ENCODE measurements at places on chromosomes 11 and 22.
A peak's percentile ranks its signal among the peaks of the same experiment; 100 is the strongest.

- DNase-seq, result no peak
These were observed 70.4 kb downstream of the FBXO7 start for GRCh38 chr22:32544953-32545558.

DNA sequence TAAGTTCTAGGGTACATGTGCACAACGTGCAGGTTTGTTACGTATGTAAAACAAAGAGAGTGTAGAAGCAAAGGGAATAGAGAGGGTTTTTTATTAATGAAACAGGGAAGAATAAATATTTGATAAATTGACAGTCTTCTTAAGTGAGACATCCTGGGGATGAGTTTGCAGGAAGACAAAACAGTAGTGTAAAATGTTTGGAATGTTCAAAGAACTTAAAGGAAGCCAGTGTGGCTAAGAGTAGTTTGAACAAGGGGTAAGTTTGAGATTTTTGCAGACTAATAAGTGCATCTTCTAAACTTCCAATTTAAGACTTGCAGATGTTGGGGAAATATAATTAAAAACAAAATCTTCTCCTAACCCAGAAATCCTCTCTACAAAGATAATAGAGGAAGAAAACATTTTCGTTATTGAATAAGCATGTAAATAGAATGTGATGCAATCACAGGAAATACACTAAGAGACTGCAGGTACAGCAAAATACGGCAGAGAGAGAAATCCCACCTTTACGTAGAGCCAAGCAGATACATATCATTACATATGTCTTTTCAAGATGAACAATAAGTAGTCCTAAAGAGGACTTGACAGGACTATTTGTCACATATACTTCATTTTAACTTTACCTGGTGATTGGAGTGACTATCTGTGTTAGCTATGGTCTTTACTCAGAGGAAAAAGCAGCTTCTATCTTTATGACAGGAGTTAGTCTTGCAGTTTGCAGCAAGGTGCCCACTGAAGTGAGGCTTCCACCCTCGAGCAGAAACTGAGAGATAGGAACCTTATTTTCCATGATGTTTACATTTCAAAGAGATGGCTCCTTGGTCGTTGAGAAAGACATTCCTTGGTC, 402.1 kb downstream of the CNTN5 start:
- no peak for DNase-seq

- no peak for DNase-seq
These were observed 1526.3 kb downstream of the BRD1 start for GRCh38 chr22:48301421-48301820.

GRCh38 chr11:48005136-48005535, 24.8 kb downstream of the PTPRJ start:
- no peak for DNase-seq

DNA sequence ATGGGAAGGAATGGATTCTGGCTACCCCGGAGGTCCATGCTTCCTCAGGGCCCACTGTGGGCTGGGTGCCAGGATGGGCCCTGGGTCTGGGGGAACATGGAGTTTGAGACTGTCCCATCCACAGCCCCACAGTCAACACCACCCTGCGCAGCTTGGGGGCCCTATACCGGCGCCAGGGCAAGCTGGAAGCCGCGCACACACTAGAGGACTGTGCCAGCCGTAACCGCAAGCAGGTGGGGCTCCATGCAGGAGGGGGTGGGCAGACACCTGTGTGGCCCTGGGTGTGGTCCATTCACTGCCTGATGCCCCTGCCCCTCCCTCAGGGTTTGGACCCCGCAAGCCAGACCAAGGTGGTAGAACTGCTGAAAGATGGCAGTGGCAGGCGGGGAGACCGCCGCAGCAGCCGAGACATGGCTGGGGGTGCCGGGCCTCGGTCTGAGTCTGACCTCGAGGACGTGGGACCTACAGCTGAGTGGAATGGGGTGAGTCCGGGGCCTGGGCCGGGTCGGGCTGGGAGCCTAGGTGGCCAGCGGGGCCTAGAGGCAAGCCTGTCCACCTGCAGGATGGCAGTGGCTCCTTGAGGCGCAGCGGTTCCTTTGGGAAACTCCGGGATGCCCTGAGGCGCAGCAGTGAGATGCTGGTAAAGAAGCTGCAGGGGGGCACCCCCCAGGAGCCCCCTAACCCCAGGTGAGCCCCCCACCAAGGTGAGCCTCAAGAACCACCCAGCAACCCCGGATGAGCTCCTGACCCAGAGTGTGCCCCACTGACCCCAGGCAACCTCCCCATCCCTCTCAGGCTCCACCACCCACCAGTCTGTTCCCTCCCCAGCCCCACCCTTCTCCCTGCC, 2.7 kb upstream of the RAB1B start:
- no peak for DNase-seq

GRCh38 chr11:64355078-64355940, 3.7 kb upstream of the RPS6KA4 start:
- peak; percentile 81 for DNase-seq

DNA sequence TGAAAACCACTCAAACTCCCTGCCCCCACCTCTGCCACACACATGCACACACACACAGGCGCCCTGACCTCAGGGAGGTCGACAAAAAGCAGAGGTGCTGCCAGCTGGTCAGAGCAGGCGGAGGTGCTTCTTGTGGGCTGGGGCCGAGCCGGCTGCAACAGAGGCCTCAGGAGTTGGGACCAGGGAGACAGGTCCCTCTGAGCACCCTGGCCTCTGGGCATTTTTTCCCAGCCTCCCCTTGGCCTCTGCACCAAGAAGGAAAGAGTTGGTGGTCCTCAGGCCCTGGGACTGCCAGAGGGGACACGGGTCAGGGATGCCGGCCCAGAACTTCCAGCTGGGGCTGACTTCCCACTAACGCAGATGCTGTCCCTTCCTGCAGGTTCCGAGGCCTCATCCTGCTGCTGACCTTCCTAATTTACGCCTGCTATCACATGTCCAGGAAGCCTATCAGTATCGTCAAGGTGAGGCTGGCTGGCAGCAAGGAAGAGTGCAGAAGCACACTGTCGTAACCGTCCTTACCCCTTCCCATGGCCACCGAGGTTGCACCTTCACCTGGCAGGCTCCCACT, 13.4 kb downstream of the SLC37A2 start:
- DNase-seq, result no peak

GRCh38 chr11:68947151-68947550, 33.6 kb downstream of the MRGPRD start:
- DNase-seq, result no peak

DNA sequence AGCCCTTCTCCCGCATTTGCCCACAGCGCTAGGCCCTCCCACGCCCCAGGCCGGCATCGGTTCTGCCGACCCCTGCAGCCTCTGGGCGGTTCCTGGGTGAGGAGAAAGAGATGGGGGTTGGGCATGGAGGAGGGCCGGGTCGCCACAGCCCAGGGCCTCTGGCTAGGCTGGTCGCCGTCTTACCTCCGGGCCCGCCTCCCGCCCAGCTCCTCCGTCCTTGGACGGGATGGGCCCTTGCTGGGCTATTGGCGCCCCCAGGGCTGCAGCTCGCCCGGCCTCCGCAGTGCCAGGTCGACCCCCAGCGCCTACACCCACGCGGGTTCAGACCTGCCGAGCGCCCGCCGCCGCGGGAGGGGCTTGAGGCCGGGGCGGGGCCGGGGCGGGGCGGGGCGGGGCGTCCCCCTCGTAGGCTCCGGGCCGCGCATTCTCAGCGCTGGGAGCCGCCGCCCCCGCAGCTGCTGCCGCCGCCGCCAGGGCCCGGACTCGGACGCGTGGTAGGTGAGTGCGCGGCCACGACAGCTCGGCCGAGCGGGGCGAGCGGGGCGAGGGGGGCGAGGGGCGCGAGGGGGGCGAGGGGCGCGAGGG, at the start of gene CD151:
Gene CD151, plus strand, starts transcription at position 424 of the 585 bp plus-strand sequence. CDS start 3,118 bp downstream, outside the sequence.
- peak; percentile 80 for DNase-seq

- no peak for DNase-seq
These were observed 75.2 kb downstream of the TEAD1 start for GRCh38 chr11:12749442-12749841.

GRCh38 chr11:59097113-59097708, 9.8 kb upstream of the FAM111B start:
- peak; percentile 69 for DNase-seq

DNA sequence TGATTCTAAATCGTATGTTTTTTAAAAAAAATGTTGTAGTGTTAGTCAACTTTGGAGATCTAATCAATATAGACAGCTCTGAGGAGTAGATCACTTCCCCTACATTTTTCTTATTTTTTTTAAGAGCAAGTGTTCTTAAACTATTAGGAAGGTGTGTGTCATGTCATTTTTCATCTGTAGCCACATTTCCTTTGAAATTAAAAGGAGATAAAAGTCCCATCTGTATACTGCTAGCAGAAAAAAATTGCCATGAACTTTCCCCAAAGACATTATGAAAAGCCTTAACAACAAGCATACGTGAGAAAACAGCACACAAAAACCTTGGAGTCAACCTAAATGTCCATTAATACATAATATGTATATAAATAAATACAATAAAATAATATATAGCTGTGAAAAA, 286.6 kb downstream of the ETS1 start:
- DNase-seq, result no peak

- DNase-seq, result no peak
These were observed 16.5 kb upstream of the MEN1 start for GRCh38 chr11:64826578-64827450.

DNA sequence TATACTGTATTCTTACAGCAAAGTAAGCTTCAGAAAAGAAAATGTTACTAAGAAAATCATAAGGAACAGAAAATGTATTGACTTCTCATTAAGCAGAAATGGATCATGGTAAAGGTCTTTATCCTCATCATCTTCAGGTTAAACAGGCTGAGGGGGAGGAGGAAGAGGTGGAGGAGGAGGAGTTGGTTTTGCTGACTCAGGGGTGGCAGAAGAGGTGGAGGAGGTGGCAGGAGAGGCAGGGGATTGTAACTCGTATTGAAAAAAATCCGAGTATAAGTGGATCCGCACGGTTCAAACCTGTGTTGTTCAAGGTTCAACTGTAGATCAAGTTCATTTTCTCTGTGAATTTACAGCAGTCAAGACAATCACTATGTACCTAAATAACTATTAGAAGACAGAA, 13.0 kb downstream of the GLB1L3 start:
- no peak for DNase-seq

DNA sequence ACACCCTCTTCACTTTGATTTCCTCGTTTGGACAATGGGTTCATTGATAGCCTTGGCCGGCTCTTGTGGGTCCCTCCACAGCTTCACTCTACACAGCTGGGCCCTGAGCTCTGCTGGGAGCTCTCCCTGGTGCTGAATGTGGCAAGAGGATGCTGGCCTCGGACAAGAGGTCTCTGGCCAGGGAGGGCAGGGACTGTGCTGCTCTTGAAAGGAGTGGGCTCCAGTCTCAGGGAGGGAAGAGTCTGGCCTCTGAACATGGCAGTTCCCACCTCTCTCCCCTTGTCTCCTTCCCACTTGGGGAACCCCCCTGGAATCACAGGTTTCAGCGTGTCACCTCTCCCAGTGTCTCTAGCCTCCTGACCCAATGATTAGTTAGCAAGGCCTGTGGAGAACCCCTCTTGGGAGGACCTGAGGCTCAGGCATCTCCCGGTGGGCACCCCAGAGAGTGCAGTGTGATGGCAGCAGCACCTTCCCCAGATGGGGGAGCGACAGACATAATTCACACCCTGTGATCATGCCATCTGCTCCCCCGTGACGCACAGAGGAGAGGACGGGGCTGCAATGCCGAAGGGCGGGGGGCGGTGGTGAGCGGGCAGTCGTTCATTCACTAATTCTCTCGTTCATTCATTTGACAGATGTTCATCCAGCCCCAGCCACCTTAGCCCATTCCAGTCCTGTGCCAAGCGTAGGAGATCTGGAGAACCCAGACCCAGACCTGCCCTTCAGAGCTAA, 2.8 kb upstream of the CABP7 start:
- no peak for DNase-seq

DNA sequence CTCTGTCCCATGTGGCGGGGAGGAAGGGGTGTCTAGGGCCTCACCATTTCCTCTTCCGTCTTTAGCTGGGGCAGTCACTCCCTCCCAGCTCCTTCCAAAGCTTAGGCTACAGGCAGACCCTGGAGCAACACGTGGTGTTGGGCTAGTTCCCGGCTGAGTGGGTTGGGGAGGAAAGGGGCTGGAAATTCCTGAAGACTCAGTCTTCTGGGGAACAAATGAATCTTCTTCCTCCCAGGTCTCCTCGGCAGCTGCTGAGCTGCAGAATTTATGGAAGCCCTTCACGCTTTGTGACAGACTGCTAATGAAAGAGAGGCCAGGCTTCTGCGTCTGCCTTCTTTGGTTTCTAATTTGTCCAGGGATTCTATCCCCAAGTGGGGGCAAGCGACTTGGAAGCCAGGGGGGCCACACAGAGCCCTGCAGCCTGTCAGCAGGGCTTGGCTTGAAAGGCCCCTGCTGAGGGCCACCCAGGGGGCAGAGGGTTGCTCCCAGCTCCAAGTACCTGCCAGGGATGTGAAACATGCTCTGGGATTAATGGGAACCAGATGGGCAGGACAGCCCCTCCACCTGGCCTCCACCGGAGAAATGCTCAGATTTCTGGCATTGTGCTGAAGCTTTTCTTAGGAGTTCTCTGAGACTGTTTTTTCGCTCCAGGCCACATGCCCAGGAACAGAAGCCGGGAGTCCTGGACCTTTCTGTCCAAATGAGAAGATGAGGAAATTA, 123.1 kb downstream of the PKNOX2 start:
- no peak for DNase-seq

DNA sequence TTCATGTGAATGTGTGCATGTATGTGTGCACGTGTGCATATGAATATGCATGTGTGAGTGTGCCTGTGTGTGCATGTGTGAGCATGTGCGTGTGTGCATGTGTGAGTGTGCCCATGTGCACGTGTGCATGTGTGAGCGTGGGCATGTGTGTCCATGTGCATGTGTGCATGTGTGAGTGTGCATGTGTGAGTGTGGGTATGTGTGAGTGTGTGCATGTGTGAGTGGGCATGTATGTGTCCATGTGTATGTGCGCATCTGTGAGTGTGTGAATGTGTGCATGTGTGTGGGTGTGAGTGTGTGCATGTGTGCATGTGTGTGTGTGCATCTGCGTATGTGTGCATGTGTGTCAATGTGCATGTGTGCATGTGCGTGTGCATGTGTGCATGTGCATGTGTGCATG, 94.7 kb downstream of the ST3GAL4 start:
- no peak for DNase-seq

DNA sequence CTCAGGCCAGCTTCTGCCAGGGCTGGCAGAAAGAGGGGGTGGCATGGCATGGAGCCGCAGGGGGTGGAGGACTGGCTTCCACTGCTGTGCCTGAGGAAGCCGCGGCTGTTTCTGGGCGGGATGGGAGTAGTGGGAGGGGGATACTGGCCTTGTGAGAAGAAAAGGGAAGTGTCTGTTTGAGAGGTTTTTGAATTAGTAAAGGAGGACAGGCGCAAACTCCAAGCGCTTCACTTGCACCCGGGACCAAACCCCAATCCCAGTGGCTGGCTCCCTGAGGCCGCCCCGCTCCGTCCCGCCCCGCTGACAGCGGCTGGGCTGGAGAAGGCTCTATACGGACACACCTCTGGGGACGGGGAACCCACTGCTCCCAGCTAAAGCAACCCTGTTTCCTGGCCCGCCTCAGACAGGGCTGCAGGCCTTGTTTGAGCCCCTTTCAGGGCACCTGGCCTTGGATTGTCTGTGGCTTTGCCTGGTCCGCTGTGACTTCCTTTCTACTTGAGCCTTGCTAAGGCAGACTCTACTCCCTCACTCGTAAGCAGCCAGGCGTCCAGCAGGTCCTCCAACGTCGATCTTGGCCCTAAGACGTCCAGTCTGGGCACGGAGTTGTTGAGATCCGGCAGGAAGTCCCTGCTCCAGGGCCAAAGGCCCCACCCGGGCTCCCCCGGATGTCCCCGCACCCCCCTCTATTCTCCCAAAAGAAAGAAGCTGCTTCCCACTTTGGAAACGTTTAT, 2.2 kb downstream of the APOA1 start:
- no peak for DNase-seq

- DNase-seq, result no peak
These were observed 304.8 kb upstream of the SORL1-AS1 start for GRCh38 chr11:121757480-121758125.

All from glutamatergic neuron (in vitro differentiated cells).